ENCODE measurements at places on chromosomes 13 and 19.
A peak's percentile ranks its signal among the peaks of the same experiment; 100 is the strongest.

- DNase-seq = no peak
These were observed 208.0 kb downstream of the DLEU7 start for GRCh38 chr13:50635504-50635903.

DNA sequence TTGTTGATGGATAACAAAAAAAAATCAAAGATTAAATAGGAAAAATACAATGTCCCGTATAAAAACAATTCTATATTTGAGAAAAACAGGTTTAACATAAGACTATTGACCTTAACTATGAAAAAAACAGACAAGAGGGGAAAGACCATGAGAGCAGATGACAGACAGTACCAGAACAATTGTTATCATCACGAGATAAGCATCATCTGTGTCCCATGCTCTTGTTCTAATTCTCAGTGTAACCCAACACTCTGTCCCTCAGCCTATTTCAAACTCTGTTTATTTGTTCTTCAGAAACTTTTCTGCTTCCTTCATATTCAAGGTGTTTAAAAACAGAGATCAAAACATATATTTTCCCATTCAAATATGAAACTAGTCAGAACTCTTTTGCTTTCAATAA, 216.4 kb downstream of the PCDH9 start:
- no peak for DNase-seq

DNA sequence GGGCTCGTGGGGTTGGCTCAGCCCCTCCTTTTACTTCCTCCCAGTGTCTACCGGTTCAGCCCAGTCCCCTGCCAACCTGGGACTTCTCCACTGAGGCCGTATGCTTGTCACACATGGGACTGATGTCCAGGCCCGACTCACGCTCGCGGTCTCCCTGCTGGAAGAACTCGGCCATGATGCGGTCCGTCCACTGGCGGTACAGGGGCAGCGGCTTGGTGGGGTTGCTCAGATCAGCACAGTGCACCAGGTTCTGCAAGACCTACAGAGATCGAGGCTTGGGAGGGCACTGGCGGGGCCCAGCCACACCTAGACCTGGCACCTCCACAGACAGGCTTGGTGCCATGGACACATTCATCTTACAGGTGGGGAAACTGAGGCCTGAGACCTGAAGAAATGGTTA, 7.8 kb upstream of the RAB3A start:
- no peak for DNase-seq

- DNase-seq = no peak
These were observed 41.6 kb upstream of the AMER2 start for GRCh38 chr13:25213715-25214114.

DNA sequence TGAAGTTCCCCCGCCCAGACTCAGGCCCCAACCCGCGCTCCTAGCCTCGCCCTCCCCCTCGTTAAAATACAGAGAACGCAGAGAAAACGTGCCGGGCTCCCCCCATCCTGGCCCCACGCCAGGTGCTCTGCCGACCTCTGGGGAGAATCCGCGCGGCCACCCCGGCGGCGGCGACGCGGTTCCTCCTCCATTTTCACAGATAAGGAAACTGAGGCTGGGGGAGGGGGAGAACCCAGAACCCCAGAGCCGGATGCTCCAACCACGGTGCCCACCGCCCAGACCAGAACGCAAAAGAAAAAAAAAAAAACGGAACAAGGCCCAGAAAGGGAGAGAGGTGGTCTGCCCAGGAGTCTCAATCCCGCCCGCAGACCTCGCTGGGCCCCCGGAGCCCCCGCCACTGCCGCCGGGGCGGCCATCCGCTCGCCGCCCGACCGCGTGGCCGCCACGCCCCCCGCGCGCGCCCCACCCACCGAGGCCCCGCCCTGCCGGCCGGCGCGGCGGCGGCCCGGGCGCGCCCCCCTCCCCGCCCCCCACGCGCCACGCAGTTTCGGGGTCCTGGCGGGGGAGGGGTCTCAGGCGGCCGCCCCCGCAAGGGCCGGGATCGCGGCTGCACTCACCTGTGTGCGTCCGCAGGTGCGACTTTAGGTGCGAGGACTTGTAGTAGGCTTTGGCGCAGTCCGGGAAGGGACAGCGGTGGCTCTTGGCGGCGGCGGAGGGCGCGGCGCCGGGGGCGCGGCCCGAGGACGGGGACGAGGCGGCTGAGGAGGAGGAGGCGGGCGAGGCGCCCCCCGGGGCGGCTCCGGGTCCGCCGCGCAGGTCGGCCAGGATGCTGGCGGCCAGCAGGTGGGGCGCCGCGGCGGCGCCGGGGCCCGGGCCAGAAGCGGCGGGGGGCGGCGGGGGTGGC, 703 bp downstream of the KLF16 start:
- peak; percentile 70 for DNase-seq

DNA sequence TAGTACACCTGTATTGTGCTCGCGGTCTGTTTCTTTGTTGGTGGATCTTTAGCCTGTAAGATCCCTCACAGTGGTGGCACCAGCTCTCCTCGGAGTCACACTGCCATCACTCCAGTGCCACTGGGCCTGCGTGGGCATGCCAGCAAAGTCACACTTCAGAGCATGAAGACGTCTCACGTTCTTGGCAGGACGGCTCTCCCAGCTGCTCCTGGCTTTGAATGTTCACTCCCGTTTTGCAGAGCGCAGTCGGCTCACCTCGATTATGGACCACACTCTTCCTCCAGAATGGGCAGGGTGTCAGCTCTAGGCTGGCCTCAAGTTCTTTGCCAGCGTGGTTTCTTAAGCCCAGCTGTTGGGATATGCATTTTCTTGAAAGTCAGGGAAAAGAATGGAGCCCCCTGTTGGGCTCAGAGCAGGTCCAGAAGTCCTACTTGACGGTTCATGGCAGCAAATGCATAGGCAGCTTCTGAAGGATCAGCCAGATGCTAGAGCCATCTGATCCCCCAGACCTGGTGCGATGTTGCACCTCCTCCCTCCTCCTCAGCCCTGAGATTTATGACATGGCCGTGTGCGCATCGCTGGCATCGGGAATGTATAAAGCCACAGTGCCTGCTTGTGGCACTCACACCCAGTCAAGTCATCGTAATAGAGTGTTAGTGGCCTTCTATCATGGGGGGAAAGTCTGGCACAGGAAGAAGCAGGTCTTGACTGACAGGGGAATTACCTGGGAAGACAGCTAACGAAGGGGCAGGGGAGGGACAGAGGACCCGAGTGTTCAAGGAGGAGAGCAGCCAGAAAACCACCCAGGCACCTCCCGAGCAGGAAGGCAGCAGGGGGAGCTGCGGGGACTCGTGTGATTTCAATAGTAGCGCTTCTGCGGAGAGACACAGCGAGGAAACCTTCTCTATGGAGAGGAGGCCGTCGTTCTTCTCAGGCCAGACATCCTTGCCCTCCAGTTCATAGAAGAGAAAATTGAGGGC, 40.2 kb upstream of the NPAS1 start:
- no peak for DNase-seq

- DNase-seq = no peak
These were observed 41.0 kb downstream of the KL start for GRCh38 chr13:33057019-33057780.

- DNase-seq = no peak
These were observed 26.1 kb upstream of the PEPD start for GRCh38 chr19:33547676-33548075.

GRCh38 chr19:55690769-55691545, 15.9 kb downstream of the EPN1 start:
- DNase-seq = no peak

GRCh38 chr13:98285317-98285716, 108.2 kb upstream of the RNF113B start:
- no peak for DNase-seq

DNA sequence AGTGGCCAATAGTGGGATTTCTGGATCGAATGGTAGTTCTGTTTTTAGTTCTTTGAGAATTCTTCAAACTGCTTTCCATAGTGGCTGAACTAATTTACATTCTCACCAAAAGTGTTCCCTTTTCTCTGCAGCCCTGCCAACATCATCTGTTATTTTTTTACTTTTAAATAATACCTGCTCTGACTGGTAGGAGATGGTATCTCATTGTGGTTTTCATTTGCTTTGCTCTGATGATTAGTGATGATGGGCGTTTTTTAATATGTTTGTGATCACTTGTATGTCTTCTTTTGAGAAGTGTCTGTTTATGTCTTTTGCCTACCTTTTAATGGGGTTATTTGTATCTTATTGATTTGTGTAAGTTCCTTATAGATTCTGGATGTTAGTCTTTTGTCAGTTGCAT, 48.0 kb downstream of the RNASEH2B start:
- no peak for DNase-seq

DNA sequence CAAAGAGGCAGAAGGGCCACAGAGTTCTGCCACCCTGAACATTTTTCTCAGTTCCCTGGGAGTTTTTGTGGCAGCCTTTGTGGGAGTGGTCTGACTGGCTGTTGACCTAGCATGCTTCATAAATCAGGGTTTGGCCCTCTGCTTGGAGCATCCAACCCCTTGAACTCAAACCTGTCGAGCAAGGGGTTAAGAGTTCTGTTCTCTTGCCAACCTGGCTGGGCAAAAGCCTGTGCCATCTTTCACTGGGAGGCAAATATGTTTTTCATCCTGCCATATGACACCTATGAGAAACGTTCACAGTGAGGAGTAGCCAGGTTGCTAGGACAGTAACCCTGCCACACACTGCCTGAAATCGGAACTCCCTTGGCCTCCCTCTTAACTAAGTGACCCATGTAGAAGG, 7.7 kb upstream of the TEX26 start:
- DNase-seq = no peak

GRCh38 chr19:4151623-4152022, 1.8 kb upstream of the CREB3L3 start:
- no peak for DNase-seq

DNA sequence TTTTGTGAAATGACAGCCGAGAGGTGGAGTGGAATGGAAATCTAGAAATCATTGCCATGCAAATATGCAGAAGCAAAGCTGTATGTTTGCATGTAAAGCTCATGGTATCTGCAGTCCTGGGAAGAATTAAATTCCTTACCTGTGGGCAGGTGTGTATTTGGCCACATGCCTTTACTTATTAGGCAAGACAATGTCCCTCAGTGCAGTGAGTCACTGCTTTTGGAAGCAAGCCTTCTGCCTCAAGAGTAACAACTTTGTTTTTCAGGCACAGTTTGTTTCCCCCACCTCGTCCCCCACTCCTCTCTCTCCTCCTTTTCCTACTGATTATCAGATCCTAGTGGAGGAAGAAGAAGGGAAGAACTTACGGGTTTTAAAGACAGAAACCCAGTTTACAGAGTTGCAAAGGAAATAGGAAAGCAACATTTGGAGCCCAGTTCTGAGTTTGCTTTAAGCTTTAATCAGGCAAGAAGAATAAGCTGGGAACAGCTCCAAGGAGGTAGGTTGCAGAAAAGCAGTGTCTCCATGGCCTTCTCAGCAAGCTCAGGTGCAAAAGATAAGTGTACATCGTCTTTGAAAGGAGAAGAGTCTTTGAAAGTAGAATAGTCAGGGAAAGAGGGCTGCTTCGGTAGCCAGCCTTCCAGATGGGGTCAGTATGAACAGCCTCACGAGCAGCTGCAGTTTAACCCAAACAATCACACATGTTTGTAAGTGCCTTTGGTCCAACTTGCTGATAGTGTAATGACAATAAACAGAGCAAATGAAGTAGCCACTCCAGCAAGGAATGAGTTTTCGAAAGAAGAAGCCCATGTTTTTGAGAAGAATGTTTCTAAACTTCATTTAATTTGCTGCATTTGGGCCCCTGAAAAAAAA, 190.1 kb downstream of the KLF5 start:
- no peak for DNase-seq

DNA sequence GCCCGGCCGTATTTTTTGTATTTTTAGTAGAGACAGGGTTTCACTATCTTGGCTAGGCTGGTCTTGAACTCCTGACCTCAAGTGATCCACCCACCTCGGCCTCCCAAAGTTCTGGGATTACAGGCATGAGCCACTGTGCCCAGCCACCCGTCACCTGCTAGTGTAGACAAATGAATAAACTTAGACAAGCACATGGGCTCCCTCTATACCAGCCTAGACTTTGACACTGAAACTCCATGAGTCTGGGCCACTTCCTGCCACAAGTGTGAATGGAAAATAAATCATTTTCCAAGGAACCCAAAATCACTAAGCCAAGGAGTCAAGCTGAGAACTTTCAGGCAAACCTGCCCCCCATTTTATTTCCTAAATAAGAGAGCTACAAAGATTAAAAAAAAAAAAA, 27.0 kb upstream of the TPT1 start:
- no peak for DNase-seq

DNA sequence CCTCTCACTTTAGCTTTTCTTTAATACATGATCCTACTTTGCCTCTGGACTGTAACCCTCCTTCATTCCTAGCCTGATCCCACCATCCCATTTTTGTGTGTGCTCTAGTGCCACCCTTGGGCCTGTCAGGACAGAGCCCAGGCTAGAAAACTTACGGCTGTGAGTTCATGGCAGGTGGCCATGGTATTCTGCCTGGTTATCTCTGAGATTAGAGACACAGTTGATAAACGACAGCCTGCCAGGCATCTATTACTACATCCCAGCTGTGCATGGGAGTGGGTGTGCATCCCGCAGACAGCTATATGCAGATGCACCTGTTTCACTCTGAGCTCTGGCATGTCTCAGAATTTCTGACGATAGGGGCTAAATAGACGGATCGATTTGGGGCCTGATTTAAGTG, 110.9 kb downstream of the HS6ST3 start:
- no peak for DNase-seq

- DNase-seq = no peak
These were observed 502.3 kb downstream of the FOXO1 start for GRCh38 chr13:40164133-40164532.

DNA sequence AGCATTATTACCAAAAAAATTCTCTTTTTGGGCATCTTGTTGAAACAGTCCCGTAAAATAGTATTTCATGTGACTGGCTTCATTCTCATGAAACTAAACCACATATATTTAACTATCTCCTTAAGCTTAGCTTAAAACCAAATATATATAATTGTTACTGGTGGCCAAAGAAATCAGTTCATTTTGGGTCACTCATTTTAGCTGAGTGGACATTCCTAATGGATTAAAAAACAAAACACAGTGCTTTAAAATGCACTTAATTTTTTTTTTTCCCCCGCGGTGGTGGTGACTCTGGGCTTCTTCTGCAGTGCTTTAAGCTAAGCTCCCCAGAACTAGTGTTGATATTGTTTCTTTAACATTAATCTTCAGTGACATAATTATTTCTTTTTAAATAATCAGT, 540.1 kb downstream of the GPC6 start:
- DNase-seq = no peak

GRCh38 chr19:5247957-5248705, 92.5 kb downstream of the PTPRS start:
- no peak for DNase-seq

DNA sequence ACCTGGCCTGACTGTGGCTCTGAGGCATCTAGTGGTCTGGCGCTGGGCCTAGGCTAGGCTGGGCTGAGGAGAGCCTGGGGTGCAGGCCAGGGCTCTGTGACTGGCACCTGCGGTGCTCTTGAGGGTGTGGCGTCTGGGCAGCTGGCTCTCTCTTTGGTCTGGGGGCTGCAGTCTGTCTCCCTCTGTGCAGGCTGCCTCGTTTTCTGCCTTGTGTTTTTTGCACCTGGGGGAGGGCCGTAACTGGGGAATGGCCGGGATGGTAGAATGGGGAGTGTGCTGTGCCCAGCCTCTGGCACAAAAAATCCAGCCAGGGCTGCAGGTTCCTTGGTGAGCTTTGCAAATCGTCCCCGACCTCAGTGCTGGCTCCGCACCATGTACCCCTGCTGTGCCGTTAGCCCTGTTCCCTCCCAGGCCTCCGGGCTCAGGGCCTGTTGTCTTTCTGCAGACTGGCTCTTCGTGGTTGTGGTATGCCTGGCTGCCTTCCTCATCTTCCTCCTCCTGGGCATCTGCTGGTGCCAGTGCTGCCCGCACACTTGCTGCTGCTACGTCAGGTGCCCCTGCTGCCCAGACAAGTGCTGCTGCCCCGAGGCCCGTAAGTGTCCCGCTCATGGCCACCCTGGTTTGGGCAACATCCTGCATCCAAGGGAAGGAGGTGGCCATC, 6.5 kb upstream of the USF2 start:
- DNase-seq = no peak
